Fibroblast of skin of scalp (primary cell): ENCODE measurements at places on chromosomes 16 and 17.

DNA sequence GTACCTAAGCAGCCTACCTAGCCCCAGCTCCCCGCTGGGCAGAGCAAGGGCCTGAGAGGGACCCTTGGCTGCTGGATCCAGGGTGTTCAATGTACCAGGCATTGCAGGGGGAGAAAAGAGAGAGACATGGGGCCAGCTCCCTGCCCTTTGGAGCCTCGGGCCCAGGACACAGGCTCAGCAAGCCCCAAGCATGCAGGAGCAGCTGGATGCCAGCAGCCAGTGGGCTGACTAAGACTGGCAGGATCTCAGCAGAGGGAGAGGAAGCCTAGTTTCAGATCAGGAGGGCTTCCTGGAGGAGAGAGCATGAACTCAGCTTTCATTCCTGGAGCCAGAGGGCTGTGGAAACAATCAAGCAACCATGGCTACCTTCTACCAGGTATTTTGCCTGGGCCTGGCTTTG lies 82.0 kb upstream of the NKD1 start:
- DNase-seq = no peak

- DNase-seq = no peak
Measured at GRCh38 chr16:79794941-79795340, 194.4 kb upstream of the MAF start.

GRCh38 chr16:55622930-55623561 lies 32.7 kb upstream of the SLC6A2 start:
- DNase-seq = no peak

GRCh38 chr17:81990836-81991683 lies 13.6 kb downstream of the ASPSCR1 start:
- DNase-seq = no peak

DNA sequence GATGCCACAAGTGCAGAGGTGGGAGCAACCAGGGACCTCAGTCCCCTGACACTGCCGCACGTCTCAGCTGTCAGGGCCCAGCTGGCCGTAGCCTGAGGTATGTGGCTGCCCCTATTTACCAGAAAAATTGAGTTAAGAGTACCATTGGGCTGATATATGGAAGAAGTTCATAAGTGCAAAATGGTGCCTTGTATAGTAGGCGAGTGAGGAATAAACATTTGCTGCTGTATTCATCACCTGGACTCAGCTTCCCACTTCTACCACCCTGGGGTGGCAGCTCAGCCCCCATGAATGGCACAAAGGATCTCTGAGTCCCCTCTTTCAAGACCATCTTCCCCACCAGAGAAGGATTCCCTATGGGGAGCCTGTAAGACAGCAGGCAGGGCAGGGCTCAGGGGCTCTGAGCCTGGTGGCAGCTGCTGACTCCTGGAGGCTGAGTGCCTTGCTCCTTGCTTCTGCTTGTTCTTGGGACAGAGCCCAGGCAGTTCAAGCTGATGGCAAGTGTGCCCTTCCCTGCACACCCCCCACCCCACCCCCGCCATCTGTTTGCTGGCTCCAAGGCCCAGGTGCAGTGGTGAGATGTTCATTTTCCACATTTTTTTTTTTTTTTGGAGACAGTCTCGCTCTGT lies 29.0 kb downstream of the TRPV2 start:
- peak; percentile 22 for DNase-seq

GRCh38 chr16:55045756-55046460 lies 115.2 kb downstream of the IRX5 start:
- no peak for DNase-seq

- DNase-seq = no peak
Measured at GRCh38 chr16:2692948-2693651, 10.8 kb downstream of the KCTD5 start.

GRCh38 chr16:84611041-84611440 lies 6.8 kb downstream of the COTL1 start:
- DNase-seq = peak; percentile 58

DNA sequence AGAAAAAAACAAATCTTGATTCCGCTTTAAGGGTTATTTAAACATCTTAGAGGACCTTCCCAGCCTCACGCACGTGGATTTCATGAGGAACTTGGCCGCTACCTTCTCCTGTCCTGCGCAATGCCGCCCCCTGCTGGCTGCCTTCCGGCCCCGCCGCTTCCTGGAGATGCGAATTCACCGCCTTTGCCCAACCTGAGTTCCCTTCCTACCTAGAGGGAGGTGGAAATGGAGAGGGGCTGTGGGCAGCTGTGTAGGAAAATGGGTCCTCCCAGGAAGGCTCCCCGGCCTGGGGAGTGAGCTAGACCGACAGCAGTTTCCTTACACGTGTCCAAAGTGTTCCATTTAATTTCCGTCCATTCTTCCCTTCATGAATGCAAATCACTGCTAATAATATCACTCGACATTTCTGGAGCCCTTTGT lies 1.0 kb upstream of the ABCC12 start:
- DNase-seq = peak; percentile 81

- no peak for DNase-seq
Measured at GRCh38 chr16:77767211-77767610, 21.2 kb upstream of the VAT1L start.

GRCh38 chr17:75639327-75639726 lies 6.1 kb downstream of the SMIM5 start:
- DNase-seq = no peak

DNA sequence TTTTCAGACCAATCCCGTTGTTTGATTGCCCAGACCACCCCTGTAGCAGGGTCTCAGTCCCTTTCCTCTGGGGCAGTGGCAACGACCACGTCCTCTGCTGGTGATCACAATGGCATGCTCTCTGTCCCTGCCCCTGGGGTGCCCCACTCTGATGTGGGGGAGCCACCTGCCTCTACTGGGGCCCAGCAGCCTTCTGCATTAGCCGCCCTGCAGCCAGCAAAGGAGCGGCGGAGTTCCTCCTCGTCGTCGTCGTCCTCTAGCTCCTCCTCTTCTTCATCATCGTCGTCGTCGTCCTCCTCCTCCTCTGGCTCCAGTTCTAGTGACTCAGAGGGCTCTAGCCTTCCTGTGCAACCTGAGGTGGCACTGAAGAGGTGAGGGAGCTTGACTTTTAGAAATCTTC lies 9.2 kb downstream of the ELOB start:
- DNase-seq = no peak

DNA sequence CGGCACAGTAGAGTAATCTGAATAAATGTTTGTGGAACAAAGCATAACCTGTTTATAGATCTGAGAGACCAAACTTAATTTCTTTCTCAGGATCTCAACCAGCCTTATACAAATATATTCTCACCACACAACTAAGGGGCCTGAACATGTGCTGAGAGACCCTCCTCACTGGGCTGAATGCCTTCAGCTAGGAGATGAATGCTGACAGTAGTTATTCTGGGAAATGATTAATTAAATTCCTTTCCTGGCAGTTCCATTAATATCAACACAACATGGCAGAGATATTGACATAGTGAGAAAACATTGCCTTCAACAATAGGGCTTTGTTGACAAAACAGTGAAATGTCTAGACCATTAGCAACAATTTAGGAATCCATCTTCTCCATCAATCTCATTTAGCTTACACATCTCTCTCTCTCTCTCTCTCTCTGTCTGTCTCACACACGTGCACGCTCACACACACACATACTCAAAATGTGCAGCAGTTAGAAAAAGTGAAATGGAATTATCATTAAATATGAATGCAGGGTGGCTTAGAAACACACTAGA lies 780.8 kb upstream of the CDH8 start:
- DNase-seq = peak; percentile 11

DNA sequence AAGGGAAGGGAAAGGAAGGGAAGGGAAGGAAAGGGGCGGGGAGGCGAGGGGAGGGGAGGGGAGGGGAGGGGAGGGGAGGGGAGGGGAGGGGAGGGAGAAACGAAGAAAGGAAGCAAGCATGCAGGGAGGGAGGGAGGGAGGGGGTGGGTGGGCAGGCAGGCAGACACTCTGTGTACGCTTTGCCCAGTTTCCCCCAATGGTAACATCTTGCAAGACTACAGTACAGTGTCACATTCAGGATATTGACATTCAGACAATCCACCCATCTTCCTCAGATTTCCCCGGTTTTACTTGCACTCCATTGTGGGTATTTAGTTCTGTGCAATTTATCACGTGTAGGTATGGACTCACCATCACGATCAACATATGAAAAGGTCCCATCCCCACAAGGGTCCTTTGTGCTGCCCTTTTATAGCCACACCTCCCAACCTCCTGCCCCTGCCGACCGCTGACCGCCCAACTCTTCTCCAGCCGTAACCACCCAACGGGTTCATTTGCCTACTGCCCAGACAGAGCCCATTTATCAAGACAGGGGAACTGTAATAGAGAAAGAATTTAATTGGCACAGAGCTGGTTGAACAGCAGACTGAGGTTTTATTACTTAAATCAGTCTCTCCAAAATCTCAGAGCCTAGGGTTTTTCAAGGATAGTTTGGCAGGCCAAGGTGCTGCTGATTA lies 91.4 kb upstream of the FA2H start:
- no peak for DNase-seq

DNA sequence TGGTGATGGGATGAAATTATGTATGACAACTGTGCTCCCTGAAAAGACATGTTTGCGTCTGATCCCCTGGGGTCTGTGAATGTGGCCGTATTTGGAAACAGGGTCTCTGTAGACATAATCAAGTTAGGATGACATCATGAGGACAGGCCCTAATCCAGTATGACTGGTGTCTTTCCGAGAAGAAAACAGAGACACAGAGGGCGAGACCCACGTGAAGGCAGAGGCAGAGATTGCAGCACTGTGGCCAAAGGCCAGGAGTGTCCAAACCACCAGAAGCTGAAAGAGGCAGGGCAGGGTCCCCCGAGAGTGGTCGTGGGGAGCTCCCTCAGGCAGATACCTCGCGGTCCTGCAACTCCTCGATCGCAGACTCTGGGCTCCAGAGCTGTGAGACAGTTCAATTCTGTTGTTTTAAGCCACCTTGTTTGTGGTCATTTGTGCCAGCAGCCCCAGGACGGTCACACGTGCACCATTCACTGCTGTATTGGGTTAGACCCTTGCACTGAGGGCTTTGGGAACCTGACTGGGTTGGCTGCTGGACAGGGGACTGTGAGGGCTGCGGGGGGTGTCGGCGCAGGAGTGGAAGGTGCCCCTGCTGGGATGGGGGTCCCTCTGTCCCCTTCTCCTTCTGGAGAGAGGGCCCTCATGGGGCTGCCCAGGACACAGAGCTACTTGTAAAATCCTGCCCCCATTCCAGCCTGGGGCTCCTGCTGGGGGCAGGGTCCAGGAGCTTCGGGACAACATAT lies 27.7 kb downstream of the METRNL start:
- DNase-seq = peak; percentile 29

- peak; percentile 3 for DNase-seq
Measured at GRCh38 chr17:58756246-58757161, 850 bp downstream of the PPM1E start.

GRCh38 chr17:67491681-67492024 lies 114.6 kb downstream of the PITPNC1 start:
- DNase-seq = no peak

- DNase-seq = peak; percentile 77
Measured at GRCh38 chr17:7436556-7437368, 1.5 kb downstream of the TMEM102 start.

GRCh38 chr17:61720016-61720795 lies 129.2 kb upstream of the NACA2 start:
- peak; percentile 52 for DNase-seq

- DNase-seq = no peak
Measured at GRCh38 chr16:65426484-65426883, 304.6 kb upstream of the CDH11 start.

DNA sequence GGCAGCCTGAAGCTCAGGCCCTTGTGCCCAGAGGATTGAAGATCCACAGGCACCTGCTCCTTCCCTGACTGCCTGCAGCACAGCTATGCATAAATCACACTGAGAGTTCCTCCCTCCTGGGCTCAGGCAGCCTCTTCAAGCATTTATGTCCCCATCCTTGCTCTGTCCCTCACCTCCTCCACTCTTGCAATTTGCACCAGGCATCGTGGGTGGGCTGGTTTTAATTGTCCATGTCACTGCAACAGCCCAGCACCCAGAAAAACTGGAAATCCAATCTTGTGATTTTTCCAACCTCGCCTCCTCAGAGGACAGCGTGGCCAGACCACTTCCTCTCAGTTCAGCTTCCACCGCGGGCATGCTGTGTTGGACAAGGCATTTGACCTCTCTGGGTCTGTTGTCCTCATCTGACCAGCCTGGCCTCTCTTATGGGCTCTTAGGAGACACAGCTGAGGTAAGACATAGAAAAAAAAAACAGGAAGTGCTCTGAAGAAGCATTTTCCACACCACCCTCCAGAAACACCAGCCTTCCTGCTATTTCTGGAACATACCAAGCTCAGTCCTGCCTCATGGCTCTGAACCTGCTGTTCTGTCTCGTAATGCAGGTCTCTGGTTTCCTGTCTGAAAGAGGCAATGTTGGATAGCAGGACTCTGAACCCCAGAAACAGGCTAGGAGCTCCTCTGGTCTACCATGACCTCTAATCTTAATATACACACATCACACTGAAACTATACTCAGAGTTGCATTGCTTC lies 8.3 kb downstream of the TMEM114 start:
- no peak for DNase-seq

- DNase-seq = no peak
Measured at GRCh38 chr16:17607609-17608008, 136.8 kb upstream of the XYLT1 start.

GRCh38 chr16:67462279-67462655 lies 18.7 kb downstream of the ATP6V0D1 start:
- DNase-seq = no peak

- no peak for DNase-seq
Measured at GRCh38 chr17:77140878-77141767, at the start of gene SEC14L1. Gene SEC14L1 (plus strand): TSS chr17:77140969. CDS start chr17:77143597, 2,628 bp downstream.

DNA sequence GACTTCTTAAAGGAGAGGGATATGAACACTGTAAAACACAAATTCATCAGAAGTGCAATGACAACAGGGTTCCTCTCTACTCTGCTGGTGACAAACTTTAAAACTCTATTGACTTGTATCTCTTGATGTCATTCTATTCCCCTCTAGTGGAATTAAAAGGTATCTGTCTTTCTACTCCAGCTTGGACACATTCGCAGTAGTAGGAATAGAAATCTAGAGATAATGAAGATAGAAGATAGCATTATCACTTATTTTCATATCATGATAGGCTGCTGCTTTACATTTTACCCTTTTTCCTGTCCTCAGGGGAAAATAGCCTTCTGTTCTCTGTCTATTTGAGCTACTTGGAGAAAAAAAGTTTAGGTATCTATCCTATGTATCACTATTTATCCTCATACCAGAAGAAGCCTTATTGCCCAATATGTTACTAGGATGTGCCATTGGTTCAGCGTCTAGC lies 209.6 kb upstream of the CACNG5 start:
- DNase-seq = peak; percentile 62
